B cell (primary cell): ENCODE measurements at places on chromosomes 4 and X.

DNA sequence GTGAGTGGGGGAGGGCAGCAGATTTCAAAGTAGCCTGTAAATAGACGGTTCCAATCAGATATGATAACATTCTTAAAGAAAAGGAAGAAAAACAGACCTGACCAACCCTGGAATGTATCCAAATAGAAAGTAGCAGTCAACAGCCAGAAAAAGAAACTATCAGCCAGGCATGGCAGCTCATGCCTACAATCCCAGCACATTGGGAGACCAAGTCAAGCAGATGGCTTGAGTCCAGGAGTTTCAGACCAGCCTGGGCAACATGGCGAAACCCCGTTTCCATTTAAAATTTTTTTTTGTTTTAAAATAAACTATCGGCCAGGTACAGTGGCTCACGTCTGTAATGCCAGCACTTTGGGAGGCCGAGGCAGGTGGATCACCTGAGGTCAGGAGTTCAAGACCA lies 125.0 kb downstream of the THOC2 start:
- no peak for DNase-seq

- no peak for DNase-seq
Observed at GRCh38 chr4:955161-955921, 18.0 kb downstream of the DGKQ start.

- DNase-seq: no peak
Observed at GRCh38 chrX:77731821-77732419, 54.1 kb downstream of the ATRX start.

DNA sequence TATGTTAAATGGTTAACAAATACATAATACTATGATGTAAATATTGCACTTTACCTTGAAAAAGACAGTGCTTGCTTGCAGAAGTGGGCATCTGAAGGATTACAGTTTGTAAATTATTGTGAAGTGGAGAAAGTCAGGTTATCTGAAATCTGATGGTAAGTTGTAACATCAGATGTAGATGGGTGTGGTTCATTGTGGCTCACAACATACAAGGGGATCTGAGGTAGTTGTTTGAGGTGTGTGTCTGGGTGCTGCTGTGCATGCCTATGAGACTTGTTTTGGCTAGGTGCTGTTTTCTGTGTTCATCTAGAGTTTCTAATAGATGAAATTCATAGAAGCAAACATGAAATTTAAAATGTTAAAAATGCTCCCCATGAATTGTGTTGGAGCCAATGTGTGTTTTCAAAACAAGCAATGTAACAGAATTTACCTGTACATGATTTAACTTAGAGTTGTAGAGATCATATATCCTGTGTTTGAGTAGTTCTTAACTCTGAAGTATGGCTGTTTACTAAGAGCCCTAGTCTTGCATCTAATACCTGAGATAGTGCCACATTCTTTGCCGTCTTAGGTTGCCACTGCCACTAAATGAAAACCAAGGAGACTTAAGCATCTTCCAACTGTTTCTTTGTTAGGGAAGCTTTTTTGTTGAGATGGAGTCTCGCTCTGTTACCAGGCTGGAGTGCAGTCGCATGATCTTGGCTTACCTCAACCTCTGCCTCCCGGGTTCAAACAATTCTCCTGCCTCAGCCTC lies 11.9 kb upstream of the NDUFC1 start:
- no peak for DNase-seq

DNA sequence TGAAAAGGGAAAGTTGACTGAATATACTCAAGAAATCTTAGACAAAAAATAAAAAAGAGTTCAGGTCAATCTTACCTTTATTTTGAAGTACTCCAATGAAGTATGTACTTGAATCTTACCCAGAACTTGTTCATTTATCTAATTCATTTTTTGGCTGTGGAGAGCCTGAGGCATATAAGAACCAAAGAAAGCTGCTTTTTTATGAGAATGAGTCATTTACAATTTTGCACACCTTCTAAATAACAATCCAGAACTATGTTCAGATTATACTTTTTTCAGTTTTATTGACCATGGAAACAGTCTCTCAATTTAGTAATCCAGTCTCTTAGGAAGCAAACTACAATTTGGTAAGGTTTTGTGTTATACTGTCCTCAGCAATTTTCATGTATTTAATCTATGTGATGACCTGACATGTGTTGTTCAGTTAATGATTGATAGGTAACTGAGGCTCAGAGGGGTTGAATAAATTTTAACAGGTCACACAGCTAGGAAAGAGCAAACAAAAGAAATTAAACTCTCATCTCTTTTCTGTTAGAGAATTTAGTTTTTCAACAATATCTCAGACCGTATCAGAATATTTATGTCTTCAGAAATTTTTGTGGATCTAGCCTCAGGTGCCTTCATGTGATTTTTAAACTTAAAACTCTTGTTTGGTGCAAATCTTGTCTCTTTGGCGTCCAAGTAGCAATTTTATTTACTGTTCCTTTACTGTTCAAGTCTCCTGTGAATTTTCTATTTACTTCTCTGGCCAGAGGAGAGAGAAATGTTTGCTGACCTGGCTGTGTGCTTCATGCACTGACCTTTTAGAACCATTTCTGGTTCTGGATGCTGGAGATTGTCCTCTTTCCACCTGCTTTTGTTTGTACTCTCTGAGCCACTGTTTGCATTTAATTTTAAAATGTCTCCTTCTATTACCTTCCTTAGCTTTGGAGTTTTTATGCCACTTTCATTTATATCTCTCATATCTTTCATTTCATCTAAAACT lies 1453.4 kb downstream of the STIM2 start:
- DNase-seq: no peak

GRCh38 chr4:169377367-169377766 lies 106.6 kb upstream of the SH3RF1 start:
- no peak for DNase-seq

DNA sequence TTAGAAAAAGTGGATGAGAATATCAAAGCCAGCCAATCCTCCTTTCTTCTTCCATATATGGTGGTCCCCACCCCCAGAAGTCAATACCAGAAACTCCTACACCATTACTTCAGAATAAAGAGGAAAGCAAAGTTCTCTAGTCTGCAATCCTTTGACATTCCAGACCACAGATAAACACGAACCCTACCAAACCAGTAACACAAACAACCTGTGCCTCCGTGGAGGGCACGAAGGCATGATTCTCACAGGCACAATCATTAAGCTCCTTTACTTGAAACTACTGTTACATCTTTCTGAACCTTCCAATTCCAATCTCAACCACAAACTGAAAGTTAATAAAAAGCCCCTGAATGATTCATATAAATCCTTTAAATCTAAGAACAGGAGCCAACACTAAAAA lies 16.3 kb downstream of the MAML3 start:
- DNase-seq: no peak

DNA sequence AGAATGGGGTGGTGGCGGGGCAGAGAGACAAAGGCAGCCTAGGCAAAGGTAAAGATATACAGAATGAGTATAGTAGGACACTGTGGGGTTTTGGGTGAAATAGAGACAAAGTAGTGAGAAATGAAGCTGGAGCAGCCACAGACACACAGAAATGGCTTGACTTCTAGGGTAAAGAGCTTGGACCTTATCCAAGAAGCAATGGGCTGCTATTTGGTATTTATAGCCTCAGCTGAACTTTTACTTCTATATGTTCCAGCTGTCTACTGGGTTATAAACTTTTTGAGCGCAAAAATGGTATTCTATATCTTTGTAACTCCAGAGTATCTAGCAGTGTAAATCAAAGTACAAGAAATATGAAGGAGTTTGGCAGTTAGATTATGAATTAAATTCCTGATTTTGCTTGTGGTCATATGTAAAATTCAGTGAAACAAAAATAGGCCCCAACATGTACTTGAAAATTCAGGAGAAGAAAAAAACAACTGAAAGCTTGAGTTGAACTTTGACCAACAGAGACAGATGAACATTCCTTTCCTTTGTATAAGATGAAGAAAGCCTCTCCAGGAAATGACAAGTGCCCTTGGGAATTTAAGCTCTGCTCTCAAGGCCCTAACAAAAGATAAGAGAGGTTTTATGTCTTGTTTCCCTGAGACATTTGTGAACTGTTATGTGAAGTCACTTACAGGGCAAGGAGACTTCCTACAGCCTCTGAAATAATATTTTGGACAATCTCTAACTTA lies 354.1 kb downstream of the CHIC1 start:
- no peak for DNase-seq

- DNase-seq: no peak
Observed at GRCh38 chr4:25835384-25835783, 27.4 kb downstream of the SEL1L3 start.

DNA sequence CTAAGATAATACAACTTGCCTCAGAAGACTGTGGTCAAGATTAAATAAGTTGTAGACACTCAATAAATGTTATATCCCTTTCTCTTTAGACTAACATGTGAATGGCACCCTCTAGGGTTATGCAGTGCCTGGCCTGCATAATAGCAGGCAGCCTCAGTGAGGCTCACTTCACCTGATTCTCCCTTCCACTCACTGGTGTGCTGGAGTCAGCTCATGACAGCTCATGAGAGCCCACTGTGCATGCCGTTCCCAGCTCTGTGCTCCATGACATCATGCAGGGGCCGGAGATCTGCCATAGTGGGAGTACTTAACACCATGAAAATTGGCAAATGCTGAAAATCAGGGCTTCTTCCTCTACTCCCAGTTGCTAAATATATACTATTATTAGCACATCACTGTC lies 64.5 kb downstream of the TEC start:
- DNase-seq: no peak

GRCh38 chr4:15914291-15914690 lies 24.2 kb downstream of the FGFBP1 start:
- no peak for DNase-seq

DNA sequence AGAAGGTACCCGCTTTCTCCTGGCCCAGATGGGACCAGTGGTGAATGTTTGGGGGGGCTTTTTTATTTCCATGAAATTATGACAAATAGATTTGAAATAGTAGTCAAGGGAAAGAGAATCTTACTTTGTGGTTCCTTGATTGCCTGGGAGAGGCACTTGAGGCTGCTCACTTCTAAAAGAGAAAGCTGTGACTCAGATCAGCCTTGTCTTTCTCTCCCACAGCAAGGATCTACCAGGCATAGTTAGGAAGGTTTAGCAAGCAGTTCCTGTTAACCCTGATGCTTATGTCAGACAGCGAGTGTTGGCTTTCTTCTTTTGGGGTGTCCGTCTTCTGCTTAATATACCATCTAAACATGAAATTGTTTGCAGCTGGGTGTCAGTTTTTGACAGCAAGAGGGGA lies 114.5 kb downstream of the TSPAN7 start:
- no peak for DNase-seq

DNA sequence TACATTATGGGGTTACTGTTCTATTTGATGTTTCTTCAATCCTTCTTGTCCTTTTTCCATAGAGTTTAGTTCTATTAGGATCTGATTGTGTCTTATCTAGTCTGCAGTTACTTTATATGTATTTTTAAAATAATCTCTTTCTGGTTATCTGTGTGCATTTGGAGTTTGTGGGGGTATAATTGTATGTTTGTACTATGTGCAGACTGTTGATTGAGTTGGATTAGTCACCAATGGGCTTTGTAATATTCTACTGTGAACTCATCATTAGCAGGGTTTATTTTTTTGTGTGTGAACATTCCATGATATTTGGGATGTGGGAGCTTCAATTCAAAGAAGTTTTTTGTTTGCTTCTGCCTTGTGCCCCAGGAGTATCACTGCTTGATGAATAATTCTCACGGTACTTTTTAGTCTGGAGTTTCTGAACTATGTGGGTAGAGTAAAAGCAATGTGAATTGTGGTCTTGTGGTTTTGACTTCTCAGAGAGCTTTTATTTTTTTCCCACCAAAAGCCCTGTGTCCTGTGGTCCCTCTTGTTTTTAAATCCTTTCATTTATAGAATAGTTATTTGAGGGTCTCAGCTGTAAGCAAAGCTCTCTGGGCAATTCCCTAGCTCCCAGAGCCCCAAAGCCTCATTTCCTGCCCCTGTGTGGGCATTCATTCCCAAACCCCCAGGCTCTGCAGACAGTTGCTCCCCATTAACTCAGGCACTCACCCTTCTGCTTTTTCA lies 127.8 kb downstream of the PHKA2 start:
- no peak for DNase-seq

DNA sequence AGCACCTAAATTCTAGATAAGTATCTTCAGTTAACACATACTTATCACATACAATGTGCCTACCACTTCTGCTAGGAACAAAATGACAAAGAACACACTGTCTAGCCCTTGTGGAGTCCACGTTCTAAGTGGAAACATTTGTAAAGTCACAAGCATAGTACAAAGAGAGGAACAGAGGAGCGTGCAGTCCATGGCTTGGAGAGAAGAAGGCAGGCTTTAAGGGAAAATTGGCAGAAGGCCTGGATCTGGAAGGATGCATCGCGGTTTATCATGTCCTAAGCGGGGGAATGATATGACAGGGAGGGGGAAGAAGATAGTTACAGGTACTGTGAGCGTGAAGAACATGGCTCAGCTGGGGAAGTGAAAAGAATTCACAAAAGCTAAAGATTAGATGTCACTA lies 218.0 kb downstream of the PRDM5 start:
- no peak for DNase-seq
